Uterine smooth muscle cell (primary cell): ENCODE measurements at places on chromosomes 7 and 10. TPM values are rescaled to one million over a fixed set of nuclear protein-coding genes. Genes with fewer than 3 reads are reported as not detected.

RTKN2 gene
- 4.6 and 6.3 TPM in 2 replicates for total RNA-seq

NPFFR1 gene
- not detected in 2 replicates for total RNA-seq

CAMK1D gene
- total RNA-seq, result 5.6 and 8.0 TPM in 2 replicates

ZNF800 gene
- 14.2 and 15.1 TPM in 2 replicates for total RNA-seq

DCLRE1A gene
- total RNA-seq, result 9.1 and 13.1 TPM in 2 replicates

TWIST1 gene
- total RNA-seq, result 41.5 and 51.1 TPM in 2 replicates

MRC1 gene
- under 0.01 and 0.12 TPM in 2 replicates for total RNA-seq

GIMAP6 gene
- 0.11 and 0.25 TPM in 2 replicates for total RNA-seq
